ENCODE measurements at places on chromosomes 2 and 18.

GRCh38 chr18:62771494-62772270 lies 56.3 kb downstream of the PHLPP1 start:
- DNase-seq, result no peak

DNA sequence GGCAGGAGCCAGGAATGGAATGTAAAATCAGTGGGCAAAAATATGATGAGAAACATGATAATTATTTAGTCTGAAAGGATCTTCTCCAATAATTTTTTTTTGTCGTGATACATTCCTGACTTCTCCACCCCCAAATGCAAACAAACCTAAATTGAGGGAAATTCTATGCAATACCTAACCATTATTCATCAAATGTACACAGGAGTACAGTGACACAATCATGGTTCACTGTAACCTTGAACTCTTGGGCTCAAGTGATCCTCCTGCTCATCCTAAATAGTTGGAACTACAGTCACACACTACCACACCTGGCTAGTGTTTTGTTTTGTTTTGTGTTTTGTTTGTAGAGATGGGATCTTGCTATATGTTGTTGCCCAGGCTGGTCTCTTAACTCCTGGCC lies 46.5 kb downstream of the RAB10 start:
- no peak for DNase-seq

GRCh38 chr2:136000502-136000901 lies 15.1 kb upstream of the DARS1 start:
- no peak for DNase-seq

DNA sequence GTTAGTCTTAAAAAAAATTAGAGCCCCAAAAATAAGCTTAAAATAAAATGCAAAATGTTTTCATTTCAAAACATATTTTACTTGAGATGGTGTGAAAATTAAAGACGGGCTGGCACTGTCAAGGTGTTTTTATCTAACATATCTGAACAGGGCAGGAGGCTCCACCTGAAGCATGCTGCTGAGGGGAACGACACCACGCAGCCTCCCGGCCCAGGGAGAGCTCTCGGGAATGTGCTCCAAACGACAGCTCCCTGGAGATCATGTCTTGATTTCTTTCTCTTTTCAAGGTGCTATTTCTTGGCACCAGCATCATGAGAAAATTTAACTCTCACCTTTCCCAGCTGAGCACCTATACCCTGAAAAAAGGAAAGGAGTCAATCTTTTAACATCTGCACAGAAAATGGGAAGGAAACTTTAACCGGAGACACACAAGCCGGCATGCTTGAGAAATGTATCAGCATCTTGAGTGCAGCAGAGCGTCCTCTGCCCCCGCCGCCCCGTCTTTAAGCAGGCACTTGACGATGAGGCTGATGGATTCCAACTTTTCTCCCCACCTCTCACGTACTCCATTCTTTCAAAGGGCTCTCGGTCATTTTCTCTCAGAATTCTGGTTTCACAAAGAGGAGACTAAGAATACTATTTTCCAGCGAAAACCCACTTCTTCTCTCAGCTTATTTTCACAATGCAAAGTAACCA lies 56.6 kb downstream of the EIPR1 start:
- DNase-seq, result no peak

DNA sequence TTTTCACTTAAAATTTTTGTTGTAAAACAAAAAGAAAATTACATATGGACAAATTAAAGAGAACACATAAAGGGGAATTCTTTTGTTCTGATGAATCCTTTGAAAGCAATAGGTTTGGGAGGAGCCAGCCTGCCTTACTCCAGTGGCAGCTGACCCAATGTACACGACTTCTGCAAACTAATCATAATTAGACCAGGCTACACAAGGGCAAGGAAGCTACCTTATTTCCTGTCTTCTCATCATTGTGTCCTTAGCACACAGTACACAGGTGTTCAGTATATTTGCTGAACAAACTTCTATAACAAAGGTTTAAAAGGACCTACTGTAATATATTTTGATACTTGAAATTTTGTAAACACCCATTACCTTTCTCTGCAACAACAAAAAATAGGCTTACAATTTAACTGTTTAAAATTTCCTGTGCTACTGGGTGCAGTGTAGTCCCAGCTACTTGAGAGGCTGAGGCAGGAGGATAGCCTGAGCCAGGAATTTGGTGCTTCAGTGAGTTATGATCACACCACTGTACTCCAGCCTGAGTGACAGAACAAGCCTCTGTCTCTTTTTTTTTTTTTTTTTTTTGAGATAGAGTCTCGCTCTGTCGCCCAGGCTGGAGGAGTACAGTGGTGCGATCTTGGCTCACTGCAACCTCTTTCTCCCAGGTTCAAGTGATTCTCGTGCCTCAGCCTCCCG lies 18.9 kb downstream of the KCNG3 start:
- no peak for DNase-seq

- no peak for DNase-seq
These were observed 30.0 kb downstream of the TGFA start for GRCh38 chr2:70523672-70523995.

GRCh38 chr2:87996570-87996969 lies 19.8 kb downstream of the RNU2-63P start:
- no peak for DNase-seq

DNA sequence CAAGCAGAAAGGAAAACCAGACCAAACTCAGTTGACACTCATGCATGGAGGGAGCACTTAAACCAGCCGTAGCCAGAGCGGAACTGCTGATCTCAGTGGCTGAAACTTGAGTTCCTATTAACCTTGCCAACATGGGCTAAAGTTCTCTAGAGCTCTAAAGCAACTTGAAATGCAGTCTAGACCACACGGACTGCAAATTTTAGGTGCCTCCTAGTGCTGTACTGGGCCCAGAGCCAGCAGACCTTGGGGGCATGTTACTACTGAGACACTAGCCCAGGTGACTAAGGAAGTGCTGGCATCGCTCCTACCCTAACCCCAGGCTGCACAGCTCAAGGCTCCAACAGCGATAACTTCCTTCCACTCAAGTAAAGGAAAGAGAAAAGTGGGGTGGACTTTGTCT lies 236.5 kb downstream of the AKAIN1 start:
- DNase-seq, result no peak

- DNase-seq, result no peak
These were observed 9.6 kb downstream of the IMMT start for GRCh38 chr2:86185517-86186212.

GRCh38 chr2:172452845-172453244 lies 25.5 kb downstream of the ITGA6 start:
- DNase-seq, result no peak

DNA sequence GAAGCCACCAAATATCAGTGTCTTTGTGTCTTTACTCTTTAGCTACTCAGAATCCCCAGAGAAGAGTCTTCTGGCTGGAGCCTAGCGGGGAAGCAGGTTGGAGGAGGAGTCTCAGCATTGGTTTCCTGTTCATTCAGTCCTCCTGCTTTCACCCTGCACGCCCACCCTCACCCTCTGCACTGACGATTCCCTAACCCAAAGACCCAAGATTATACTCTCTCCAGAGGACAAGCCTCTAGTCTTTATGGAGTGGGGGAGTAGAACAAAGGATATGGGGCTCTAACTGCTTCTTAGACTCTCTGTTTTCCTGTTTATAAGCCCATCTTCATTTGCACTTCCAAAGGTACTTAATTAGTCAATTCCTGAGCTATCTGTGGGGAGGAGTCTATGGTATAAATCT lies 338.8 kb downstream of the AGPS start:
- DNase-seq, result no peak

DNA sequence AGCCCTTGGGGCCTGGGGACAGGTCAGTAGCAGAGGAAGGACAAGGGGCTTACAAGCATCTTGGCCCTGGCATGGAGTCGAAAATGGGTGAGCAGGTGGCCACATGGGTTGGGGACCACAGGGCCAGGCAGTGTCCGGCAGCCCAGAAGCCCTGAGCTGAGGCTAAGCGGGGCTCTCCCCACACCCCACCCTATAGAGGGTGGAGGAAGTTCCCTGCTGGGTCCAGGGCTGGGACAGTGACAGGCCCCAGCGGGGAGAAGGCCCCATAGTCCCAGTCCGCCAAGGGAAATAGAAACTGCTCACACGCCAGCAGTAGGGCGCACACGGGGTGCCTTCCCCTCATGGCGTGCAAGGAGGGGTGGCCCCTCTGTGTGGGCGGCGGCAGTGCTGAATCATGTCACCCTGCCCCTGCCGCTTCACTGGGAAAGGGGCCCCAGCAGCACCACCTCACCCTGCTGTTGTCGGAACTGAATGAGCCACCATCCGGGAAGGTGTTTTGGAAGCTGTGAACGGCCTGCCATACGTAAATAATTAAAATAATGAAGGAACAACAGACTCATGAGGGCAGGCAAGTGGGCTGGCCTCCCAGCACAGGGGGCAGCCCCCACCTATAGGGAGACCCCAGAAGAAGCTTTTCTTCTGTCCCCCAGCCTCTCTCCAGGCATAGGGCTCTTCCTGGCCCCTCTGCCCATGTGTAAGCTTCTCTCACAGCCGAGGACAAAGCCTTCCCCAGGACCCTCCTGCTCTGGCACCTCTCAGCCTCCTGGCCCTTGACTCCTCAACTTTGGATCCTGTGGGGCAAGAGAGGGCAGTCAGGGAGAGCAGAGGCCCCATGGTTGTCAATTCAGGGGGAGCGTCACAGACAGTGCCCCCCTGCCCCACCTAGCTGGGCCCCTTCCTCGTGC lies 12.7 kb upstream of the DUSP2 start:
- DNase-seq, result no peak

GRCh38 chr18:49709347-49709690 lies 104.0 kb downstream of the ACAA2 start:
- DNase-seq, result no peak

- no peak for DNase-seq
These were observed 63.5 kb downstream of the LAMA3 start for GRCh38 chr18:23752796-23753195.
